ENCODE measurements at places on chromosomes 7 and 10.

GRCh38 chr7:129228633-129229032 is 3.8 kb downstream of the AHCYL2 start:
- DNase-seq = no peak

- DNase-seq = no peak
These were observed 12.6 kb downstream of the FFAR4 start for GRCh38 chr10:93579089-93579488.

DNA sequence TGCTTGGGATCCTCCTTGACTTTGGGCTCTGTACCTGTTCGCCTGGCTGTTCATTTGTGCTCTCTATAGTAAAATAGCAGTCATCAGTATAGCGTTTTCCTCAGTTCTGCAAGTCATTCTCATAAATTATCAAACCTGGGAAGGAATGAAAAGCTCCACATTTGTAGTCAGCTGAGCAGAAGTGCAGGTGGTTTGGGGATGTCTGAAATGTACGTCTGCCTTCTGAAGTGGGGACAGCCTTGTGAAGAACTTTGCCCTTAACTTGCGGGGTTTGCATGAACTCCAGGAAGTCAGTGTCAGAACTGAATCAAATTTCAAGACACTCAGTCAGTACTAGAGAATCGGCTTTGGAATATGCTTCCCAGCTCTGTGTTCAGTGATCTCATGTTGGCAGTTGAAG is 358.3 kb upstream of the PRKCQ start:
- DNase-seq = no peak

DNA sequence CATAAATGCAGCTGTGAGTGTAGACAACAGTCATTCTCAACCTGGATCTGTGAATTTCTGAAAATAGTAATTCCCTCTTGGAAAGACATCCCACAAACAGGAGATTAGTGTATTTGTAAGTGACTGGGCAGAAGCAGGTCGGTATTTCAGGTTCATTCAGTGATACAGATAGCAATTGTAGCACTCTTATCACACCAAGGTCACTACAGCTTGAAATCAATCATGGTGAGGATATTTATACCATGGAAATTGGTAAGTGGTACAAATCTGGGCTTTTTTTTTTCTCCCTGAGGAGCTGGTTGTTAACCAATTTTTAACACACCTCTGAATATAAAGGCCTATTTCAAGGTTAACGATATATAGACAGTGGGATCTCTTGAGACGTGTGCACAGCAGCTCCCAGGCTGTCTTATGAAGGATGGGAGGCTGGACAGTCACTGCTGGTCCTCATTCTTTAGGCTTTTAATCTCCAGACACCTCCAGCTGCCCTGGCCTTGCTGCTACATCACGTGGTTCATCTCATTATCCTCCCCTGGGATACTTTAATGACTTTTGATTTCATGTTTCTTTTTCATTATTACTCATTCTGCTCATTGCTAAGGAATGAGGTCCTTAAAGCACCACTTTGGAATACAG is 87.1 kb downstream of the ITGA8 start:
- DNase-seq = no peak

DNA sequence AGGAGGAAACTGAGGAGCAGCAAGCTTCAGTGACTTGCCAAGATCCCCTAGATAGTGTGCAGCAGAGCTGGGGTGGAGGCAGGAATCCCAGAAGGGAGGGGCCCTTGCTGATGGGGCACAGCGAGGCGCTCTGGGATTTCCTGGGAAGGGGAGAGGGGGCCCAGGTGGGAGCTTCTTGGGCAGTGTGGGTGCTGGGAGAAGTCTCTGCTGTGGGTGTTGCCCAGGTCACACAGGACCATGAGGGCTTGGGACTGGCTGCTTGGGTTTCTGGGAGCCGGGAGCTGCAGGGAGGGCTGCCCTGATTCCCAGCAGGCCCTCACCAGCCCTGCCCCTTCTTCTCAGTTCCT is 55.2 kb downstream of the TSPAN15 start:
- no peak for DNase-seq

- no peak for DNase-seq
These were observed 2.9 kb upstream of the WDFY4 start for GRCh38 chr10:48681740-48682139.

- DNase-seq = no peak
These were observed 93.1 kb downstream of the CDK14 start for GRCh38 chr7:90689260-90689659.

- DNase-seq = no peak
These were observed 65.7 kb upstream of the STRIP2 start for GRCh38 chr7:129368389-129368986.

GRCh38 chr10:78214955-78215354 is 181.3 kb downstream of the RPS24 start:
- DNase-seq = no peak

DNA sequence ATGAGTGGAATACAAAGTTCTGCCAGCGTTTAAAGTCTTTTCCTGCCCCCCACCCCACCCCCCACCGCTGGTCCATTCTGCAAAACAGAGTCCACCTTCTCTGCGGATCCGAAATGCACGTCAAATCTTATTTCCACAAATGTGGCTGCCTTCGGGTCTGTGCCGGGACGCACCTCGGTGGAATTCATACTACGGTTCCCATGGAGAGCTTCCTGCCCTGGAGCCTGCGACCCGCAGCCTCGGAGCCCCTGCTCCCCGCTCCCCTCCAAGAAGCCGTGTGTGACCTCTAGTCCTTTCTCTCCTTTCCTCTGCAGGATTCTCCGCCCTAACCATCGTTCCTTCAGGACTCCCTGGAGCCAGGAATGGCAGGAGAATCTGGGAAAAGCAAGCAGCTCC is 12.5 kb upstream of the CALML5 start:
- no peak for DNase-seq

DNA sequence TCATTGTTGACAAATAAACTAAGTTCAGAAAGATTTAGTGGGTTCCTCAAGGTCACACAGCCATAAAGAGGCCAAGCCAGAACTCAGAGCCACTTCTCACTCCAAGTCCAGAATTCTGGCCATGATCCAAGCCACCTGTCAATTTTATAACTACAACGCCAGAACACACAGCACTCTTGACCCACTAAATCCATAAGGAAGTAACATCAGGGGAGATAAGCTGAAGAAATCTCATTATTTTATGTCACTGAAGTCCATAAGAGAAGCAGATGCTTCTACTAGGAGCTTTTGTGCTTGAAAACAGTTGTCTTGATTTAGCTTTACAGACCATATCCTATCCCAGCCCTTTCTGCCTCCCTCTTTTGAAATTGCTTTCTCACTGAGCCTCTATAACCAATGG is 15.9 kb downstream of the ADAM12 start:
- DNase-seq = no peak

- DNase-seq = no peak
These were observed 86.0 kb downstream of the ATE1 start for GRCh38 chr10:121841862-121842261.

DNA sequence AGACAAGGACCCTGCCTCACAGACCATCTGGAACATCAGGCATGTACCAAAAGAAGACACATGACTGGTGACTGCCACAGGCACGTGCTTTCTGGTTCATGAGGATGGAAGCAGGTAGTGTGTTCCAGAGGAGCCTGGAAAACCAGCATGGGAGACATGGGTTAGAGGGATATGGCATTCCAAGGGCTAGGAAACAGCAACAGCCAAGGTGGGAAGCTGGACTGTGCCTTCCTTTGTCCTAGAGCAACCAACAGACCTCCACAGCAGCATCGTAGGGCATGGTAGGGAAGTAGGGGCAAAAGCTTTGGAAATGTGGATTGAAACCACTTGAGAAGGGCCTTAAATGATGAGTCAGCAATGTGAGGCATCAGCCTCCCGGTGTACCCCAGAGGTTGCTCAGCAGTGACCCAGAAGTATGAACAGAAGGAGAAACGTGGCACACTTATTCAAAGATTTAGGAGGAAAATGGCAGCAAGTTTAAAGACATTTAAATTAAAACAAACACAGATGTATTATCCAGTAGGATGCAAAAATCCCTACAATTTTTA is 51.0 kb downstream of the PRLHR start:
- no peak for DNase-seq

- DNase-seq = no peak
These were observed 1.7 kb upstream of the SUMF2 start for GRCh38 chr7:56062382-56062781.

DNA sequence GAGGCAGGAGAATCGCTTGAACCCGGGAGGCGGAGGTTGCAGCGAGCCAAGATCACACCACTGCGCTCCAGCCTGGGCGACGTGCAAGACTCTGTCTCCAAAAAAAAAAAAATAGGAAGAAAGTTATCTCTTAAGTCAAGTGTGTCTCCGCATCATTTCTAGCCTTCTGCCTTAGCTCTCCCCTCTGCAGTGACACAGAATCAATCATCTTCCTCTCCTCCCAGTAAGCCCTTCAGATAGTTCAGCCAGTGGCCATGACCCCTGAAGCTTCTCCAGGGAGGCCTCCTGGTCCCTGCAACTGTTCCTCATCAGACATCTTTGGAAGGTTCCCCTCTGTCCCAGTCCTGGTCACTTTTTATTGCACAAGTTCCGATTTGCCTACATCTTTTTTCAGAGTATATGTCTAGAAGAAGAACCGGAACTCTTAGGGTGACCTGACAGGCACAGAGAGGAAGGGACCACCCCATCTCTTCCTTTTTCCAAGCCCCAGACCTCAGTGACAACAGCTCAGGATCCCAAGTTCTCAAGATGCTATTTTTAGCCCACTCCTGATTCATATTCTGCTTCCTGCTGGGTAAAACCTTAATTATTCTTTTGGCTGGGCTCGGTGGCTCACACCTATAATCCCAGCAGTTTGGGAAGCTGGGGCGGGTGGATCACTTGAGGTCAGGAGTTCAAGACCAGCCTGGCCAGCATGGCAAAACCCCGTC is 6.6 kb upstream of the RHBDD2 start:
- DNase-seq = no peak

DNA sequence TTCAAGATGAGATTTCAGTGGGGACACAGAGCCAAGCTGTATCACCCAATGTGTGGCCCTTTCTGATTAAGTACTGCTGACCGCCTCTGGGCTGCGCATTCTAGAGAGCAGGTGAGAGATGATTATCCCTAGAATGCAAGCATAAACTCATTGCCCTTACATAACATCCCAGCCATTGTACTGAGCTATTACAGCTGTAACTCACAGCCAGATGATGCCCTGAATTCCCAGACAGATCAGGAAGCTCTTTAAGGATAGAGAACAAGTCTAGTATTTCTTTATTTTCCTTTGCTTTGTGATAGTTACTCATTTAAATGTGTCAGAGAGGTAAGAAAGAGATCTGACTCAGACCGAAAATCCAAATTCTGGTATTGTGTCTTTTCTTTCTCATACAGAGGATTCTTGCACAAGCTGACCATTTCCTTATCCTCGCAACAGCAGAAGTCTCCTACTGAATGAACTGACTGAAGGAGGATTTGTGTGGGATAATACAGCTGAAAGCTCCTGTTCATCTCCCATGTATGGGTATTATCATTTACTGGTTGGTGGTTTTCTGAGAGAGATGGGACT is 58.4 kb downstream of the ZNF22 start:
- DNase-seq = no peak

DNA sequence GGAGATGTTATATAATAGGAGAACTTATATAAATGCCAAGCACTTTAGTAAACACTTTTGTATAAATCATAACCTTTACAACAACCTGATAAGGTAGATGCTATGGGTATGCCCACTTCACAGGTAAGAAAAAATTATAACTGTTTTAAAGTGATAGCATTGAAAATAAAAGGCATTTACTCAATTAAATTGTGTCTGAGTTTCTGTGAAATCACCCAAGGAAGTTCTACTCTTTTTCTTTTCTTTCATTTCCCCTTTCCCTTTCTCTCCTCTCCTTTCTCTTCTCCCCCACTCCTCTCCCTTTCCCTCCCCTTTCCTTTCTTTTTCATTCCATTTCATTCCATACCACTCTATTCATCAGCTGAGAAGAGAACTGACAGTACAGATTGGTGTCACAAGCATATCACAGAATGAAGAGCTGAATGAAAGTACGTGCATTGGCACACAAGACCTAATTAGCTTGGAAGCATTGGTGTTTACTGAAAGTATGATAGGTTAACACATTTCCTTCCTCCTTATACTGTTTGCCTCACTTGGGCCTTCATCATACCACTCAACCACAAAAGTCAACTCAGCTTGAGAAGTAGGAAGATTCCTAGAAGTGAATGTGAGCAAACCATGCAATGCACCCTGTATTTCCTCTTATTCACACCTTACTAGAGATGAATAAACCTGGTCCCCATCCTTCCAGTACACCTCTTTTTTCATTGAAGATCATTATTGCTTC is 117.9 kb upstream of the AGR3 start:
- no peak for DNase-seq

- DNase-seq = no peak
These were observed 115.9 kb upstream of the CACUL1 start for GRCh38 chr10:118870467-118871243.

GRCh38 chr7:33716581-33717477 is 188.5 kb upstream of the BMPER start:
- no peak for DNase-seq

DNA sequence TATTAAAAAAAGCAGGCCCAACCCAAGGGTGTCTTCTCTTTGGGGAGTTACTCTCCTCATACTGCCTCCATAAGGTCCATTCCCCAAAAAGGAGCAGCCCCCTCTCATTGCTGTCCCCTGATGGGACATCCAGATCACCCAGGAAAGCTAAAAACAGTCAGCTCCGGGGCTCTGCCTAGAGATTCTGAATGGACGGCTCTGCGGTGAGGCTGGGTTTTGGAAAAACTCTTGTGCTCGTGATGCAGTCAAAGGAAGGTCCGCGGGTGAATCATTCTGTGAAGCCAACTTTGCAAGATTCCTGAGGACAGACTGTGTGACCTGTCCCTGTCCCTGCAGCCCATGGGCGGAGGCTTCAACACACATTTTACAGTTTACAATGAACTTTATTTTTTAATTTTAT is 351.5 kb downstream of the TYW1 start:
- DNase-seq = no peak

GRCh38 chr10:62501547-62501946 is 127.4 kb downstream of the ZNF365 start:
- no peak for DNase-seq

DNA sequence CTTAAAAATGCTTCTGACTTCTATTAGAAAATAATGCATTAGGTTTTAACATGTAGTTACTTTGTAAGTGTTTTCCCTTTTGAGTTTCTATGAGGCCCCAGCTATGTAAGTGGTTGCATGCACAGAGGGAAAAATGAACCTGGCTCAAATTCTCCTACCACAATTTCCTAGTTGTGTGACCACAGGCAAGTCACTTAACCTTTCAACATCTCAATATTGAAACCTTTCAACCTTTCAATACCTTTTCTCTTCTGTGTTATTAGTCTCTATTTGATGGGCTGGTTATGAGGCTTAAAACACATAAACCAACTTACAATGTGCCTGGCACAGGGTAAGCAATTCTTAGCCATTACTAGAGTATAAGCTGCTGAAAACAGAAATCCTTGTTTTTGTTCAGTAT is 203.0 kb downstream of the KCND2 start:
- no peak for DNase-seq

GRCh38 chr10:132443605-132443982 is 46.6 kb downstream of the PWWP2B start:
- no peak for DNase-seq

- DNase-seq = no peak
These were observed 167.6 kb downstream of the CTTNBP2 start for GRCh38 chr7:117705630-117706029.

- no peak for DNase-seq
These were observed 124.7 kb upstream of the MGMT start for GRCh38 chr10:129342385-129342784.

Data from stimulated activated CD8-positive, alpha-beta memory T cell treated with anti-CD3 and anti-CD28 coated beads, Interleukin-15, amount 100 ng/mL, for 24 hours (primary cell).